ENCODE measurements at places on chromosomes 7 and 10.

- no peak for DNase-seq
Measured at GRCh38 chr7:85686401-85687181, 499.7 kb upstream of the SEMA3D start.

- DNase-seq = no peak
Measured at GRCh38 chr7:123319911-123320310, 120.1 kb upstream of the SLC13A1 start.

- no peak for DNase-seq
Measured at GRCh38 chr10:74480778-74481177, 329.8 kb downstream of the ADK start.

GRCh38 chr10:89591111-89591795 is 53.8 kb downstream of the PANK1 start:
- DNase-seq = no peak

DNA sequence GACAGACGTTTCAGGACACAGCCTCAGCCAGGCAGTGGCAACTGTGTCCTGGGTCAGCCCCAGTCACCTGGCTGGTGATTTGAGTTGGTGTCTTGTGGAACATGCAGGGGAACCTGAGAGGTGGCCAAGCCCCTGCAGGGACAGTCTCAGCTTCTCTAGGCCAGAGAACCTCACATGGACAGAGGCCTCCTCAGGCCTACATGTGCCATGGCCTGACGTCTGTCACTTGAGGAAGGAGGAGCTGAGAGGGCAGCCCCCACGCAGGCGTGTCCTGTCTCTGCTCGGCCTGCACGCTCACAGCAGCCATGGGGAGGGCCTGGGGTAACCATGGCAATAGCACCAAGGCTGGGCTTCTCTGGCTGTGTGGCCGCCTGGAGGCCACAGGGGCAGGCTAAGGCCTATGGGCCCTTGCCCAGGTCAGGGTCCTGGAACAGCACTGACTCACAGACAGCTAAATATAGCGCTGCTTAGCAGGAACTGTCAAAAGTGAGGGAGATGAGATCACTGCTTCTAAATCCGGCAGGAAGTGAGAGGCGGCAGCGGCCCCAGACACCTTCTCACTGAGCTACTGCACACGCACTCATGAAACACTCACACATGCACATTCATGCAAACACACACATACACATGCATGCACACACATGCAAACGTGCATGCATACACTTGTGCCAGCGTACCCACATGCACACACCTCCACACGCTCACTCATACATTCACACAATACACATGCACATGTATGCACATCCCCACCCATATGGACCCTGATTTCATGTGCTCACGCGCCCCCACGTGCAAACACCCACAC is 57.0 kb downstream of the YKT6 start:
- DNase-seq = peak; percentile 30

- no peak for DNase-seq
Measured at GRCh38 chr10:31697271-31698180, 231.1 kb downstream of the ARHGAP12 start.

DNA sequence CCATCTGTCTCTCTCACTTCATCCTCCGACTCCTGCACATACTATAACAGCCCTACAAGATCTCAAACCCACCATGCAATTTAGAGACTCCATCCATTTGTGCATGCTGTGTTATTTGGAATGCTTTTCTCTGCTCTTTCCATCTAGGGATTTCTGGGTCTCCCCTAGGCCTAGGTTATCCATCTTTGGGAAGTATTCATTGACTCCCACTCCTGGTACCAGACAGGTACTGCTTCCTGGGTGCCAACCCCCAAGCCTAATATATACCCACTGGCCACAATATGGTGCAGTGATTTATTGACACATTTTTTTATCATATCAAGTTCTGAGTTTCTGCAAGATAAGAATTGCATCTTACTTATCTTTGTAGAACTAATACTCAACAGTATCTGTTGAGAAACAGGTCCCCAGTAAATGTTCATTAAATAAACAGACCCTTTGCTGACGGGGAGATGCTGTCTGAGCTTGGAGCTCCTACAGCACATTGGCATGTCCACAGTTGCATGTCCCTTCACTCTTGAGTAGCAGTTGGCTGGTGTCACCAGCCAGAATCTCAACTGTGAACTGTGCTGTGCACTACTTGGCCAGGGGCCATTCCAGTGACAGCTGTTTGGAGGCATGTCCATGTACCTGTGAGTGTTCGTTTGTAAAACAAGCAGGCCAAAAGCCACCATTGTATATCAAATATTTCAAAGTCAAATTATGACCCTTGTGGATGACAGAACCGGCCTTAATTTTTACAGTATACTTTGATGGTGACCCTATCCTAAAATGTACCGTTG is 223.3 kb upstream of the NFE2L3 start:
- DNase-seq = no peak

GRCh38 chr7:124497176-124497575 is 268.4 kb downstream of the GPR37 start:
- no peak for DNase-seq

DNA sequence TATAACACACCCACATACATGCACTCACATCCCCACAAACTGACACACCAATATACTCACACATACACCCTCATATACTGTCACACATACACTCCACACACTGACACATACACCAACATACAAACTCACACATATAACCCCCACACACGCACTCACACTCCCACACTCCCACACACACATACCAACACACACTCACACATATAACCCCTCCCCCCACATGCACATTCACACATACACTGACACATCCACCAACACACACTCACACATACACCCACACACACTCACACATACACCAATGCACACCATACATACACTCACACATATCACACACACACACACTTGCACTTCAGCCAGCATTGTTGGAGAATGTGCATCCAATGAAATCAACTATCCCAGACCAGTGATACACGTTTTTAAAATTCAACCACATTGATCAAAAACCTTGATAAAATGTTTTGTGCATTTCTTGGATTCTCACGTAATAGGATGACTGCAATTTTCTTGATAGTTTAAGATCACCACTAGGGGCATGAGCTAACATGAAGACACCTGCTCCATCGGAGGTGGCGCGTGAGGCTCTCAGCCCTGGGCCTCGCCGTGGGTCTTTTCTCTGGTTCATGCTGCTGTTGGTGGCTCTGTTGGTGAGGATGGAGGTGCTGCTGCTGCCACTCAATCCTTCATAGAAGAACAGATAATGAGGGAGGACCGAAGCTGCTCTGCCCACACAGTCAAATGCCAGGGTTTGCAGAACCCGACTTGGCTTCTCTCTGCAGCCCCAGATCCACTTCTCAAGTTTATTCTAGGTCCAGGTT is 32.1 kb upstream of the CHST15 start:
- DNase-seq = peak; percentile 8

GRCh38 chr7:135430626-135431025 is 79.3 kb downstream of the CNOT4 start:
- DNase-seq = no peak

DNA sequence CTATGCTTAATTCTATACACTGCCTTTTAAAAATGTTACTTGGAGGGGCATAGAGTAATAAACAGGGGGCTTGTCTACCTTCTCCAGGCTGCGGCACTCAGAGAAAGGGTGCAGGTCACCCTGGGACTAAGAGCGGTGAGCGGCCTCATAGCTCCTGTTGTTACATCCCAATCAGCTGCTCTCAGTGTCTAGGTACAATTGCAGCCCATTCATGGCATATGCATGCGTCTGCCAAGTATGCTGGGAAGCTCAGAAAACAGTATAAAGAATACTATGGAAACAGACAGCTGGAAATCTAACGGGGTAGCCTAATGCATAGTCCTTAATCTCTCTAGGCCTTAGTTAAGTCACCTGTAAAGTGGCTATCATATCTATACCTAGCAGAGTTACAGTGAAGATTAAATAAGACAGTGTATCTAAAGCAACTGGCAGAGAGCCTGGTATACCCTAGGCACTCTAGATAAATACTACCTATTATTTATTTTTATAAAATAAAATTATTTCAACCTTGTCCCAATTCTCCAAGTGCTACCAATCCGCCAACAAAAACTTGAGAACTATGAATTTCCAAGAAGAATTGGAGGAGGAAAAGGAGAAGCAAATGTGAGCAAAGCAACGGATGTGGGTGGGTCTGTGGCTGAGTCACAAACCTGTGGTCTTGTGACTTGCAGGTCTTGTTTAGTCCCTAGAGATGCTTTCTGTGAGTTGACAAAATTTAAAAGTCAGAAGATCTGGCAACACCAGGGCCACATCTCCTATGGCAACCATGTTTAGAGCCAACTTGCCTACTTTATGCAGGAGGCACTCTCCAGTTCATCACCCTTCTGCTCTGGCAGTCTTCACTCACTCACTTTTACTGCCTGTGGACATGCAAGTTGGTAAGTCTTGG is 183.0 kb downstream of the RAPGEF5 start:
- peak; percentile 62 for DNase-seq

GRCh38 chr10:30207485-30208052 is 141.5 kb downstream of the MTPAP start:
- DNase-seq = no peak

DNA sequence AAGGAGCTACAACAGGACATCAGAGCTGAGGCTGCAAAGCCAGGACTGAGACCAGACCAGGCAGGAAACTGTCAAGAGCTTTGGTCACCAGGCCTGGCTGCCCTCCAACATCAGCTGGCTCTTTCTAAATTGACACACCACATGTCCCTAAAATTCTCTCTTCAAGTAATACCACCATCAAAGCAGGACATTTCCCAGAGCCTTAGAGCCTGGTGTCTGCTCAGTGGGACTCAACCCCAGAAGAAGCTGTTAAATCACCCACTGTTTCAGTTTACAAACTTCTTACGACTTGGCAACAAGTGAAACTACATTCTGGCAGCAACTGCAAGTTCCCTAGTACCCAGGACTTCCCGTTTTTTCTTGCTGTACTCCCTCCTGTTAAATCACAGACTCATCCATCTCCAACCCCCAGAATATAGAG is 3.8 kb upstream of the IL6 start:
- DNase-seq = no peak

GRCh38 chr10:80579849-80580637 is 42.3 kb downstream of the SH2D4B start:
- DNase-seq = peak; percentile 71

DNA sequence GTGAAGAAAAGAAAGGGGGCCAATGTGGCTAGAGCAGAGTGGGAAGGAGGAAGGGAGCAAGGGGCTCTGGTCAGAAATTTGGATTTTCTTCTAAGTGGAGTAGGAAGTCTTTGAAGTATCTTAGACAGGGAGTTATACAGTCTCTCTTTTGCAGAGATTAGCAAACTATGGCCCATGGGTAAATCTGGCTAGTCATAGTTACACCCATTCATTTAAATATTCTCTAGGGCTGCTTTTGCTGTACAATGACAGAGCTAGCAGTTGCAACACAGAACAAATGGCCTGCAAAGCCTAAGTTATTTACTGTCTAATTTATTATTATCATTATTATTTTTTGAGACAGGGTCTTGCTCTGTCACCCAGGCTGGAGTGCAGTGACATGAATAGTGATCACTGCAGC is 10.5 kb upstream of the LAMB4 start:
- DNase-seq = no peak

- no peak for DNase-seq
Measured at GRCh38 chr10:65128277-65128676, 1607.1 kb downstream of the REEP3 start.

- no peak for DNase-seq
Measured at GRCh38 chr7:131014906-131015656, 281.1 kb upstream of the KLF14 start.

Measured in hematopoietic multipotent progenitor cell treated with erythropoietin and hydrocortisone succinate and interleukin-3 and kit ligand, for 8 days (in vitro differentiated cells).